ENCODE measurements at places on chromosomes 11 and 22.

- no peak for DNase-seq
These were observed 3.9 kb downstream of the FERMT3 start for GRCh38 chr11:64210301-64211020.

- DNase-seq, result no peak
These were observed 103.0 kb downstream of the DBX1 start for GRCh38 chr11:20056950-20057943.

DNA sequence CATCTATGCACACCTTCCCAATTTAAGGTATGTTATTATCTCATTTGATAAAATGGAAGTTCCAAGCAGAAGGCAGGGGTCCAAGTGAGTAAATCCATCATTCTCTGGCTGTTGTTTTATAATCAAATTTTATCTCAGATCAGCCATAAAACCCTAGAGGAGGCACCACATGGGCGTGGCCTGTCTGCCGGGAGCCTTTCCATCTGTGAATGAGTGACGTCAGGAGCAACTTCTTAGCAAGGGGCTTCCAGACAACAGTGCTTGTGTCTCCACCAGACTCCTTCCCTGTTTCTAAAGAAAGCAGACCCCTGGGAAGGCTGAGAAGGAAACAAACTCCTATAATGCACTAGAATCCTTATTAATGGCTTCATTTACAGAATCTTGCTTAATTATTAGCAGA lies 13.5 kb downstream of the SEZ6L start:
- DNase-seq, result no peak

- DNase-seq, result peak; percentile 92
These were observed at the start of gene SLC15A3 for GRCh38 chr11:60951904-60952741. Gene SLC15A3, minus strand, starts transcription at chr11:60952176. Its CDS starts 625 bp downstream, at chr11:60951551.

DNA sequence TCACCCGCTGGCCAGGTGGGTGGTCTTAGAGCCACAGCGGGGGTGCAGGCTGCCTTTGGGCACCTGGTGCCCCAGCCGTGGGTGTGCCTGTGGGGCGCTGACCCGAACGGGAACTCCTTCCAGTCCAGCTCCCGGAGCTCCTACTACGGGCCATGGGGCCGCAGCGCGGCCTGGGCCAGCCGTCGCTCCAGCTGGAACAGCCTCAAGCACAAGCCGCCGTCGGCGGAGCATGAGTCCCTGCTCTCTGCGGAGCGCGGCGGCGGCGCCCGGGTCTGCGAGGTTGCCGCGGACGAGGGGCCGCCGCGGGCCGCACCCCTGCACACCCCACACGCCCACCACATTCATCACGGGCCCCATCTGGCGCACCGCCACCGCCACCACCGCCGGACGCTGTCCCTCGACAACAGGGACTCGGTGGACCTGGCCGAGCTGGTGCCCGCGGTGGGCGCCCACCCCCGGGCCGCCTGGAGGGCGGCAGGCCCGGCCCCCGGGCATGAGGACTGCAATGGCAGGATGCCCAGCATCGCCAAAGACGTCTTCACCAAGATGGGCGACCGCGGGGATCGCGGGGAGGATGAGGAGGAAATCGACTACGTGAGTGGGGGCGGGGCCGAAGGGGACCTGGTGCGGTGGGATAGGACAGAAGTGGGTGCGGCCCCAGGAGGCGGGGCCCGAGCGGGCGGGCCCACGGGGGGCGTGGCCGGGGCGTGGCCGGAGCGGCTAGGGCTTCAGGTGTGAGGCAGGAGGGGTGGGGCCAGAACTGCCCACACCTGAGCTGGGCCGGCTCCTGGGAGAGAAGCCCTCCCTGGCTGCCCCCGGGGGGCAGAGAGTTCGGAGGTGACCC lies 91.5 kb downstream of the CACNA1I start:
- no peak for DNase-seq

GRCh38 chr11:203056-203944 lies 3.9 kb downstream of the BET1L start:
- no peak for DNase-seq

- DNase-seq, result peak; percentile 93
These were observed 7.9 kb upstream of the CYTH4 start for GRCh38 chr22:37274380-37274862.

DNA sequence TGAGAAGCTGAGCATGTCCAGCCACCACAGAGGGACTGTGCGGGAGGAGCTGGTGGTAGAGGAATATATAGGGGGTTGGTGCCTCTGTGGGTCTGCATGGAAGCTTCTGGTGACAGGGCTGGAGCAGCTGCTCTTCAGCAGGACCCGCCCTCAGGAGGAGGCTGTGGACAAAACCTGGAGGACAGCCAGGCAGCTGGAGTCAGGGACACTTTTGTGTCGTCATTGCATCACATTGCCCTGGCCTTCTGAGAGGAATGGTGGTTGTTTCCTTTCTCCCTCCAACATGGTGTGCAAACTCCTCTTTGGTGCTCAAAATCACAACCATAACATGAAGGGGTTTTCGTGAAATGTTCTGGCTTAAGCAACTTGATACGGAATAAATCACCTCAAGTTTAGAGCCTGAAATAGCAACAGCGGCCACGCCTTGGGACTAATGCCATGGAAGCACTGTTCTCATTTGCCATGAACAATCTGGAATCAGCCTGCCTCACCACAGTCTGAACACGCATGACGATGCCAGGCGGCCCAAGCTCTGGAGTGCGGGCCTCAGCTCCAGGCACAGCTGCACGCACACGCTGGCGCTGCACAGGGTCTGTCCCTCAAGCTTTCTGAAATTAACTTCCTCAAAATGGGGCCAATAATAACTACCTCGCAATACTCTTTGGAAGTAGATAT lies 17.1 kb upstream of the CSRP3 start:
- no peak for DNase-seq

DNA sequence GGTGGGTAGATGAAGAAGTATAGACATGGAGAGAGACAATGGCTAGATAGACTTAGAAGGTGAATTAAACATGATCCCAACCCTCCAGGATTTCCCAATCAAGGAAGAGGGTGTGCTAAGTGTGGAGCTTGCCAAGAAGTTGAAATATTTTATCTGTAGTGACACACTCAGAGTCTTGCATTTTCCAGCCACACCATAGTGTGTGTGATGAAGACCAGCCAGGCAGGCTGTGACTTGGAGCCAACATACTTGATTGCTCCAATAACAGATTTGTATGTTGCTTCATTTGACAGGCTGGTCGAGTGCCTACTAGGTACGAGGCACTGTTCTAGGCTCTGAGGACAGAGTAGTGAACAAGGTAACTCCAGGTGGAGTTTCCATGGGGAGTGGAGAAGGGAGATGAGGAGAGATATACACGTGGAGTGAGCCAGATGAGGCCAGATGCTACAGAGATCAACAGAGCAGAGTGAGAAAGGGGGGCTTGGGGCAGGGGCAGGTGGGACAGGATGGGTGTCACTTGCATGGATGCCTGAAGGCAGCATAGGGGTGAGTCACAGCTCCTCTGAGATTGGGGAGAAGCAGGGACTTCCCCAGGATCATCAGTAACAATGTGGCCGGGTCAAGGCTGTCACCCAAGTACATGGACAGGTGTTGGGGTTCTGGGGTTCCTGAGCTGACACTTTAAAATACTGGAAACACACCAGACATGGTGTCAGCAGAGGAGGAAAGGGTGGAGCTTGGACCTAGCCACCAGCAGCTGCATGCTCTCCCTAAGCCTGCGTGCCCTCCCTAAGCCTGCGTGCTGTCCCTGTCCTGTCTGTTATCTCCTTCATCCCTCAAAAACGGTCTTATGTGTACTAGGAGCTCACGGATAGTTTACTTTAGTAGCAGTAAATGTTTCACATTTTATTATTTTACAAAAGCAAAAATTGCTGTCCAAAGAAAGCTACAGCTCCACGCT lies 23.6 kb downstream of the PDGFB start:
- no peak for DNase-seq

DNA sequence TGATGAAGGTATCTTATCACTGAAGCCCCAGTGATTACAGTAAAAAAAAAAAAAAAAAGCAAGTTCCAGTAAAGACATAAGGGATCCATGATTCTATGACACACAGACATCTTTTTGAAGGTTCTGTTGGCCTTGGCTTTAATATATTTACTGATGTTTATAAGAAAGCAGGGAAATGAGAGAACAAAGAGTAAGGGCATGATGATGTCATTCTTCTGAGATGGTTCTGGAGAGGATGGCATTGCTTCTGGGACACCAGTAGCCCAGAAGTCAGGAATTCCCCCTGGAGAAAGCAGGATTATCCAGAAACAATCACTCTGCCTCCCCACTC lies 233.6 kb downstream of the FAM76B start:
- DNase-seq, result no peak

- DNase-seq, result no peak
These were observed 78.1 kb downstream of the GALNT18 start for GRCh38 chr11:11543656-11544055.

GRCh38 chr11:116478669-116479668 lies 293.8 kb downstream of the BUD13 start:
- DNase-seq, result no peak

GRCh38 chr11:30789270-30789669 lies 203.1 kb upstream of the MPPED2 start:
- no peak for DNase-seq

GRCh38 chr22:37277384-37277783 lies 4.9 kb upstream of the CYTH4 start:
- no peak for DNase-seq

GRCh38 chr11:121024989-121025388 lies 1.1 kb downstream of the TBCEL start:
- DNase-seq, result no peak

- no peak for DNase-seq
These were observed 146.2 kb downstream of the TBC1D22A start for GRCh38 chr22:46908641-46909107.

DNA sequence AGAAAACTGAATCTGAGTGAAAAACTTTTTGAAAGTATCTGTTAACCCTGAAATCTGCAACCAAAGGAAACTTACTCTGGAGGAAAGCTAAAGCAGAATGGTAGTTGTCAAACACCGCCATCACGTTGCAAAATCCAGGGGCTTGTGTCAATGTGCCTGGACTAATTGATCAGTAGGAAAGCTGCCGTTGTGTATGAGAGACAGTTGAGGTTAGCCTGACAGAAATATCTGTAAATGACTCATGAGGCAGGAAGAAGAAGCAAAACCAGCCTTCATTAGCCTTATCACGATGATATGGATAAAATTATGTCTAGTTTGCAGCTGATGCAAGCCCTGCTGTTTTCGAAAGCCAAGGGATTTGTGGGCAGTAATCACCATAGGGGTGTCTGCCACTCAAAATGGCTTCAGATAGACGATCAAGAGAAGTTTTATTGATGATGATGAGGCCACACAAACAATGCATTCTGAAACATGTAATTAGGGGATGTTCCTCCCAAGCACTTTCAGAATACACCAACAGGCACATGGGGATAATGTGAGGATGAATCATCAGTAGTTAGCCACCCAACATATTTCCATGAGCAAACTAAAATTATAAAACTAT lies 8.9 kb downstream of the SCGB1A1 start:
- peak; percentile 14 for DNase-seq

- DNase-seq, result no peak
These were observed 354.7 kb downstream of the LARGE1 start for GRCh38 chr22:33565580-33565995.

DNA sequence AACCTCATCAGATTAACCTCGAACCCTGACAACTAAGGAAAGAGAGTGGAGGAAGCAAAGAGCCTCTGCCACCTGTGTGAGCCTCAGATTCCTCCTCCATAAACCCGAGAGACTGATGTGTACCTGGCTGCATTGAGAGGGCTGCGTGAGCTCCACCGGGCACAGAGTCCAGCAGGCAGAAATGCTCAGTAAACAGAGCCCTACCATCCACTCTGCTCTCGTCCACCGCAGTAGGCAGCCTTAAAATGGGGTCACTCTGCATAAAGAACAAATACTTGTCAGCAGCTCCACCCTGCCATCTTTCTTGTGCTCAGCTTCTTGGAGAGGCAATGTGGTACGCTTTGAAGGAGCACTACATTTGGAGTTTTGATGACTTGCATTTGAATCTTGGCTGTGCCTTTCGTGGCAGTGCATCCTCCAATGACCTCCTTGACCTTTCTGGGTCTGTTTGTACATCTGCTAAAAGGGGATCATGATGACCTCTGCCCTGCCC lies 43.0 kb upstream of the CD5 start:
- no peak for DNase-seq

- DNase-seq, result peak; percentile 72
These were observed 32.6 kb downstream of the TCIRG1 start for GRCh38 chr11:68071281-68072048.

GRCh38 chr11:2928605-2929530 lies at the start of gene PHLDA2:
Gene PHLDA2, minus strand, starts transcription at chr11:2929420. Its CDS starts 56 bp downstream, at chr11:2929364.
- DNase-seq, result peak; percentile 48

GRCh38 chr11:83511646-83512045 lies 225.5 kb upstream of the CCDC90B start:
- no peak for DNase-seq

DNA sequence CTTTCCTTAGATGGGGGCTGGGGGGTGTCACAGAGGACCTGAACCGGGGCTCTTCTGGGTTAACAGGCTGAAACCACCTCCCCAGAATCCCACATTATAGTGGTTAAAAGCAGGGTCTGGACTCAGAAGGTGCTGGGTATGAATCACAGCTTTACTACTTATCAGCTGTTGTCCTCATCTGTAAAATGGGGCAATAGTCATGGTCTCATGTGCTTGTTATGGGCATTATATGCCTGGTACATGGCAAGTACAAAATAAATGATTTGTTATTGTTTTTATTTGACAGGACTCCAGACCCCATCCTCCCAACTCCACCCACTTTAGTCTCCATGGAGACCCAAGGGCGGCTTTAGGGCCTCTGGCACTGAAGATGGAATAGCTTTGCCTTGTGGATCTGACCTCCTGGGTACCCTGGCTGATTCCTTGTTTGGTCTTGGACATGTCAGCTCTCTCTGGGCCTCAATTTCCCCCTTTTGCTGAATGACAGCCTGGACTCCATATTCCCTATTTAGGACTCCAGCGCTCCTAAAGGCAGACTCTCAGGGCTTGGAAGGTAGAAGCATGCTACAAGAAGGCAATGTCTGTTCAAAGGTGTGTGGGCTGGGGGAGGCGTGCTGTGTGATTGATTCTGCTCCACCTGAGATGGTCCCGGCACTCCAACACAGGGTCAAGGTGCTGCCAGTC lies 812 bp upstream of the SMTN start:
- no peak for DNase-seq

- no peak for DNase-seq
These were observed 580.1 kb downstream of the BUD13 start for GRCh38 chr11:116192509-116193210.

- DNase-seq, result peak; percentile 4
These were observed 122.1 kb downstream of the CSNK2A3 start for GRCh38 chr11:11230802-11231562.

GRCh38 chr22:22674467-22674866 lies 30.1 kb downstream of the GGTLC2 start:
- DNase-seq, result no peak

GRCh38 chr22:50255607-50256006 lies 4.5 kb upstream of the HDAC10 start:
- DNase-seq, result no peak

DNA sequence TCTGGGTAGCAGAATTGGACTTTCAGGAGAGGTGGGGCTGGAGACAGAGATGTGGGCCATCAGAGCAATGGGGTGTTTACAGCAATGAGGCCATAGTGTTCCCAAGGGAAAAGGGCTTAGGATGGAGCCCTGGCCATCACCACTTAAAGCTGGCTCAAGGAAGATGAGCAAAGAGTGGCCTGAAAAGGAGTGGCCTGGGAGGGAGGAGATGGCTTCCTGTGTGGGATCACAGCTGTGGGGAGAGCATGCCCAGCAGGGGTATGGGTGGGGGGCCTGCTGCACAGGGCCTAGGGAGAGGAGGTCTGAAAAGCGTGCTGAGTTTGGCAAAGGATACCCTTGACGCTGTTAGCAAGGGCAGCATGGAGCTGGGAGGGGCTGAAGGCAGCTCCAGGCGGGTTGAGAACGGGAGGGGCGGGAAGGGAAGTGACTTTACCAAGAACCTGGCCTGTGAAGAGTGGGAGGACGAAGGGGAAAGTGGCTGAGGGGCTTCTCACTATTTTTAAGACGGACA lies 13.9 kb downstream of the LRRC32 start:
- DNase-seq, result no peak

- no peak for DNase-seq
These were observed 1297.0 kb downstream of the BRD1 start for GRCh38 chr22:48530666-48531065.

Measured in HL-60 (cell line).